ENCODE measurements at places on chromosomes 5 and 9.
A peak's percentile ranks its signal among the peaks of the same experiment; 100 is the strongest.

GRCh38 chr5:61053937-61054336 is 108.3 kb downstream of the SMIM15 start:
- DNase-seq = no peak

DNA sequence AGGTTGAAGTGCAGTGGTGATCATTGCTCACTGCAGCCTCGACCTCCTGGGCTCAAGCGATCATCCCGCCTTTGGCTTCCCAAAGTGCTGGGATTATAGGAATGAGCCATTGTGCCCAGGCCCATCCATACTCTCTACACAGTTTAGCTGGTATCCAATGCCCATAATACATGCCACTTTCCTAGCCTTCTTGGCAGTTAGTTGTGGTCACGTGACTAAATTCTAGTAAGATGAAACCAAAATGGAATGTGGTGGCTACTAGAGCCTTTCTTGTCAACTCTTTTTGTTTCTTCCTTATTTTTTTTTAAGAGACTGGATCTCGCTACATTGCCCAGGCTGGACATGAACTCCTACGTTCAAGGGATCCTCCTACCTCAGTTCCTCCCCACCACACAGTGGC is 15.3 kb upstream of the KIF27 start:
- no peak for DNase-seq

DNA sequence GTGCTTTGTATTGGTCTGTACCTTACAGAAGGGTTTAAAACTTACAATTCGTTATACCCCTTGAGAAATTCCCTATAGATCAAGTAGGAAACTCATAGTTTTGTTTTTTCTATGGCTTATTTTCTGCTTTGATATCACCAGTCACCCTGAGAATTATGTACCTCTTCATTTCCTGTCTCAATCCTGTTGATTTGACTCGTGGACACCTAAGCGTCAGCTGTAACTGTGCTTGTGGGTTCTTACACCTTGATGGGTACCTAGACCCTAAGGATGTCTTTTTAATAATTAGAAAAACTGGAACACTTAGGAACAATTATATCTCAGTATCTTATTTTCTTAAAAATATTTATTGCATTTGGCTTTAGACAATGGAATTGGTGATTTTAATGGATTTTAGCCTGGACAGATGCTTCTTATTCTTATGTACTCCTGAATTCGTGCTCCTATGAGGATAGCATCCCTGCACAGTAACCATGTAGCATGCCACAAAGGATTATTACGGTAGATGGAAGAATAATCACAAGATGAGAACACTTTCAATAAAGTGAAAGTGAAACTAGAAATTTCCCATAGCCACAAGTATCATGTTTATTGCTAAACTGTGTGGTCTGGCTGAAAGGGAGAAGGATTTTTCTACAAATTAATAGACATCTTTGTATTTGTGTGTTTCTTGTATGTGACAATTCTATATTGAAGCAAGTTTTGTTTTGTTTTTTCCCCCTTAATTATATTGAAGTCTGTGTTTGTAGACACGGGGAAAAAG is 1920.3 kb upstream of the WWC1 start:
- no peak for DNase-seq

DNA sequence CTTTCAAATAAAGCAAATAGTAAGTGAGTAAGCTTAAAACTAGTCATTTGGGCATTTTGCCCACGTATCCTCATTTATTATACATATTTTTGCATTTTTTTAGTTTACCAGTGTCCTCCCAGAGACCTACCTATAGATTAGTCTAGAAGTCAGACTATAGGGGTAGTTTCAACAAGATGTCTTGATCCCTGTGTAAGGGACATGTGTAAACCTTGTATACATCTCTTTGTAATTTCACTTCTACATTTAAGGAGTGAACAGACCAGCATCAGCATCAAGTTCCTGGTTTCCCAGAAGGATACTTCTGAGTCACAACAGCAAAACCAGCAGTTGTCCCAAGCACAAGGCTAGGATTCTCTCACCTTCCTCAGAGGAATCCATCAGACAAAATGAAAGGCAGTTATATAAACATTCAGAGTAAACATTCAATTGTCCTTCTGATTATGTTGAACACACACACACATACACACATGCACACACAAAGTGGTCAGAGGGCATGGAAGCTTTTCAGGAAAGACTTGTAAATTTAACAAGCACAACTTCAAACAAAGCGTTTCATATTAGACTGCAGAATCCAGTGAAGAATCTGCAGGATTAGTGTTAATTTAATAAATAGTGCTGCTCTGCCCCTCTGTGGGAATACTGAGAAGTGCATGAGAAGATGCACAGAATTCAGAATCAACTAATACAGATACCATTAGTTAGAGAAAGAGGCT is 55.4 kb downstream of the HINT1 start:
- peak; percentile 73 for DNase-seq

- no peak for DNase-seq
Observed at GRCh38 chr9:101561740-101562139, 28.1 kb downstream of the RNF20 start.

GRCh38 chr5:119171686-119172085 is 100.8 kb downstream of the DMXL1 start:
- no peak for DNase-seq

DNA sequence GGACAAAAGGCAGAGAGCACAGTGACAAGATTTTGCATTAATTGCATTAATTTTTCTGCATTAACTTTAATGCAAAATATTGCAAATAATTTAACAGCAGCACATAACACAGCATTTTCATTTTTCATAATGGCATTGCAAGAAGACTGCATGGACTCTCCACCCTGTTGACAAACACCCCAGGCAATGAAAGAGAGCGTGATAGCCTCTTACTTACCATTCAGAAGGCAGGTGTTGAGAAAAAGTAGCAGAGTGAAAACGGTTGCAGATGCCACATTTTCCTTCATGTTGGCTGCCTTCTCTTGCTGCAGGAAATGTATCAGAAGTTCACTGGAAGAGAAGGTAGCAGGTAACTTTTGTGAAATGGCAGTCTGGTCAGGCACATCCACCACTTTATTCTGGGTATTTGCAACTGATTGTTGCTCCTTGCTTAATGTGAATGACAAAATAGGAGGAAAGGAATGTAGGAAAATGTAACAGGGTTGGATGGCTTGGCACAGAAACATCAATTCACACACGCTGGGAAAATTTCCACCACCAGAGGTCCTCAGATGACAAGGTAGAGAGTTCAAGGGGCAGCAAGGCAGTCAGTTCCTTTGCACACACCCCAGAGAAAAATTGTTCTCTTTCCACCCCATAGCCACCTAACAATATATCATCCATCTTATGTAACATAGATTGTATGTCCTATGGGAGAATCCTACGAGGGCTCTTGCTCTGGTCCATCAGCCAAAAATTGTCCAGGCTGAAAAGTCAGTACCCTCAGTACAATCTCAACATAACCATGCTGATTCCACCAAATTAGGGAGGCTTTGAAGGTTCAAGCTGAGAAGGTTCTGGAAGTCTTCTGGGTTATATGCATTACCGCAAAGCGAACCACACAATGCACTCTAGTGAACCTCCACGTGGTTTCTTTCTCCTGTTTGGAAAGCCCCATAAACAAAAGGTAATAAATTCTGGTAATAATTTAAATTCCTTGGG is 41.9 kb upstream of the AGXT2 start:
- peak; percentile 64 for DNase-seq

- DNase-seq = no peak
Observed at GRCh38 chr9:21919377-21920362, 74.5 kb downstream of the CDKN2A start.

DNA sequence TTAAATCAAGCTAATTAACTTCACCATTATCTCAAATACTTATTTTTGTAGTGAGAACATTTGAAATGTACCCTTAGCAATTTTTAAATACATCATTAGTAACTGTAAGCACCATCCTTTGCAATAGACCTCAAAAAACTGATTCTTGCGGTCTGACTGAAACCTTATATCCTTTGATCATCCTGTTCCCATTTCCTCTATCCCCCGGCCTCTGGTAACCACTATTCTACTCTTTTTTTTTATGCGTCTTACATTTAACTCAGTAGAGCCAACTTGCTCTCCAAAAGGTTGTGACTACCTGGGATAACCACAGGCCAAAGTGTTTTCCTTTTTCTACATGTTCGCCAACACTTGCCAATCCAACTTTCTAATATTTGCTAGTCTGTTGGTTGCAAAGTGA is 106.1 kb downstream of the IRX1 start:
- no peak for DNase-seq

DNA sequence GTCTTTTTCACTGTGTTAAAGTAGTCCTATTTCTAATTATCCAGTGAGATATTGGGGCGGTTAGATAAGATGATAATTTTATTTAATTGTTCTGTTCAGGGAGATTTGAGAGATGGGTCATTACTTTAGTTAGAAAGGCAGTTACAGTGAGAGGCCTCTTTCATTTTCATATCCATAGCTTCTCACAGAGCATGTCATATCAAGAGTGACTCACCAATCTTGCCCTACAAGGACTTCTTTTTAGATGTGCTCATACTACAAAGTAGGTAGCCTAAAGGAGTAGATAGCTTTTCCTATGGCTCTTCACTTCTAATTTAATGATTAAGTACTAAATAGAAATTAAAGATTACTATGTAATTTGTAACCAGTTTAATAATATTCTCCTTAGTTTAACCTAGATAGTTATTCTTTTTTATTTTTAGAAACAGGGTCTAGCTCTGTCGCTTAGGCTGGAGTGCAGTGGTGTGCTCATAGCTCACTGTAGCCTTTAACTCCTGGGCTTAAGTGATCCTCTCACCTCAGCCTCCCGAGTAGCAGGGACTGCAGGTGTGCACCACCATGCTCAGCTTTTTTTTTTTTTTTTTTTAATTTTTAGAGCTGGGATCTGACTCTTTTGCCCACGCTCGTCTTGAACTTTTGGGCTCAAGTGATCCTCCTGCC is 71.0 kb downstream of the FER start:
- no peak for DNase-seq

- DNase-seq = no peak
Observed at GRCh38 chr5:133891390-133891789, 77.0 kb downstream of the C5orf15 start.

DNA sequence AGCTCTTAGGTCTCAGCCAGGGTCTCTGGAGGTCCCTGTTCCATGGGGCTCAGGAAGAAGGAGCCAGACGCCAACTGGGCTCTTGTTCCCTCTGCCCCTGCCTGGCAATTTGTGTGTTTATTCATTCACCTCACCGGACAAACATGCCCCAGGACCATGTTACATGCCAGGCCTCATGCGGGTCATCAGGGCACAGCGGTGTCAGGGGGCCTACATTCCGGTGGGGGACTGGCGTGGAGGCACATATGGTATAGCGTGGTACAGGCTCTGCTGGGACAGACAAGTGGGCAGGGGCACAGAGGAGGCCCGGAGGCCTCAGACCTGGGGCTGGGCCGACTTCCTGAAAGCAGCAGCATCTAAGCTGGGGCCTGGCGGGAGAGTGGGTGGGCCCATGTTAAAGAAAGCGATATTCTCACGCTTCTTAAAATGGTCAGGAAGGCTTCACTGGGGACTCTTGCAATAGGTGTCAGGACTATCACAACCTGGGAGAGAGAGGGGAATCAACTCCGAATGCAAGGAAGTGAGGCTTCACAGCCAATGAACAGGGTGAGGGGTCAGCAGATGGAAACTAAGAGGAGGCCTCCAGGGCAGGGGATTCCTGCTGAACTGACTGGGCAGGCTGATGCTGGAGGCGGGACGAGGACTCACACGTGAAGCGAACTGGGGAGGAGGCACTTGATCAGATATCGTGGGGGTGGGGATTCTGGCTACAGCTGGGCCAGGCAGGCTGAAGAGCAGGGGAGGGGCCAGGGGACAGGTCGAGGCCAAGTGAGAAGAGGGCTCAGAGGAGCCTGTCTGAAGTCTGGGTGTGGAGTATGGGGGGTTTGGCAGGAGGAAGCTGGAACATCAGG is 41.9 kb downstream of the NCS1 start:
- no peak for DNase-seq

DNA sequence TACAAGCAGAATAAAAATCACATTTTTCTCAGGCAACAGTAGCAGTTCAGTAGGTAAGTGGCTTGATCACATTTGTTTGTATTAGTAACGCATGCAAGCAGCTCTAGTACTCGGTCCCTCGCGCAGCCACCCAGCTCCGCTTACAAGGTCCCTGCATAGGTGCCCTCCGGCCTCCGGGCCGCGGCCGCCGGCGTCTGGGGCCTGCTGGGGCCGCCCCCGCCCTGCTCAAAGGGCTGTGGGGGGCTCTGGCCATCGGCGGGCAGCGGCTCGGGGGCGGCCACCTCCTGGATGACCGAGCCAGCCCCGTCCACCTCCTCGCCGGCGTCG is 50.2 kb upstream of the UBAC1 start:
- DNase-seq = no peak

DNA sequence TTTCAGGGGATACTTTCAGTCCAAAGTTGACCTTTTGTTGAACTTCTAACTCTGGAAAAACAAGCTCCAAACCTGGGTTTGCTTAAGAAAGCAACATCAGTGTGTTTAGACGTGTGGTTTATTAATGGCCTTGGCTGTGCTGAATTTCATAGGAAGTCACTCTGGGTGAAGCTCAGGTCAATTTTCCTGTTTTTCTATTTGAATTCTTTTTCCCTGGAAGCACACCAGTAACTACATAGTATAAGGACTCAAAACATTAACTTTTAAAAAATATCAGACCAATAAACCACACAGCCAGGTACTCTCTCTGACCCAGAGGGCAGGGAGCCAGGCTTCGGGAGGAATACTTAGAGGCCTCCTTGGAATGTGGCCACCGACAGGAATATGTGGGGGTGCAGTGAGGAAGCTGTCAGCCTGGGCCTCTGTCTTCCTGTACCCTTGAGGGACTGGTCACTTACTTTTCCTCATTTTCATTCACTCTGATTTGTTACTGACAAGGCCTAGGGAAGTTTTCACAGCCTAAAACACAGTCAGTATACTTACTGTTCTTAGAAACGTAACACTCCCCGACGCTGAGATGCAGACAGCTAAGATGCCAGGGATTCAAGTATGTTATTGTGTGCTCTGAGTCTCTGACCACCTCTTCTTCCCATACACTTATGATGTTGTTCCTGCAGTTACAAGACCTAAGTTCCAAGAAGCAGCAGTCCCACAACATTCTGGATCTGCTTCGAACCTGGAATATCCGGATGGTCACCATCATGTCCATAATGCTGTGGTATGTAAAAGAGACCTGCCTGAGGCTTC is 18.9 kb downstream of the SLC22A5 start:
- DNase-seq = no peak

DNA sequence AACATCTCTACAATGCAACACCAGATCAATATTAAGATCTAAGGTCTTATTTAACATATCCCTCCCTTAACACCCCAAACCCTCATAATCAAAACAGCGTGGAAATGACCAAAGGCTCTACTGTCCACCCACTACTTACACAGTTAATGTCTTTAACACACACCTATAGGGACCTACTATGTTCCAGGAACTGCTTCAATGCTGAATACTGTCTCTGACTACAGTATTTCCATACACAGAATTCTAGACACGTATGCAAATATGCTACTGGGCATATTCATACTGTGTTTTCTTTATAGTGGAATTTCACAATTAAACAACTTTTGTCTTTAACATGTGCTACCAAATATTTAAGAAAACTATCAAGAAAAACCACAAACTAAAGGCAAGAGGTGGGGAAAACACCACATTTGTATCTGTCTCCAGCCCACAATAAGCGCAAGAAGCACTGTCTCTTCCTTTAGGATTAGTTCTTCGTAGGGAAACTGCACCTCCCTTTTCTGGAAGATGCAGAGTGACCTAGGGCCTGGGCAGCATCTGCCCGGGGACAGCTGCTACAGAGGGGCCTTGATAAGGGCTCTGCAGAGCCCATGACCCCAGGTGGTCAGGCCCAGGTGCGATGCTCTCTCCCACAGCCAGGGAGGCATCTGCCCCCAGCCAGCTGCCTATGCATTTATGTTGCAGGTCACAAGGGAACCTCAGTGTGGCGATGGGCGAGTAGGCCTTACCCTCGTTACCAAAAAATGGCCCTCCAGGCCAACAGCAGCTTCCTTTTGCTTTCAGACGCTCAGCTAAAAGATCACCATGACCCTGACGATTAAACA is 55.2 kb downstream of the PSMB7 start:
- DNase-seq = no peak

- DNase-seq = no peak
Observed at GRCh38 chr9:91166796-91167366, 194.8 kb downstream of the AUH start.

Measured in Ammon's horn (tissue), 1 donor.